ENCODE measurements at places on chromosomes 2 and 18. TPM values are rescaled to one million over a fixed set of nuclear protein-coding genes. Genes with fewer than 3 reads are reported as not detected.

The FABP1 gene
- total RNA-seq, result not detected

The PTPRM gene
- 6.1 TPM for total RNA-seq

The CDCA7 gene
- total RNA-seq, result 74.0 TPM

The G6PC2 gene
- total RNA-seq, result not detected

The SLC1A4 gene
- total RNA-seq, result 8.7 TPM

The NETO1 gene
- total RNA-seq, result not detected

The KIF3C gene
- 3.4 TPM for total RNA-seq

The ANKRD36C gene
- total RNA-seq, result 27.7 TPM

The TMEM163 gene
- not detected for total RNA-seq

The GALNT5 gene
- total RNA-seq, result not detected

The APCDD1 gene
- not detected for total RNA-seq

The RAB6D gene
- total RNA-seq, result not detected

The ALLC gene
- not detected for total RNA-seq

The BBS5 gene
- total RNA-seq, result 2.1 TPM

The SMCHD1 gene
- 91.3 TPM for total RNA-seq

The ARHGEF33 gene
- total RNA-seq, result not detected

The DLGAP1 gene
- total RNA-seq, result not detected

The CERKL gene
- total RNA-seq, result 0.14 TPM

The LIMS4 gene
- 1.6 TPM for total RNA-seq

The KLHL14 gene
- not detected for total RNA-seq

The IL36B gene
- not detected for total RNA-seq

The AQP12A gene
- not detected for total RNA-seq

The MOGAT1 gene
- total RNA-seq, result not detected

The ANKRD62 gene
- not detected for total RNA-seq

The ECEL1 gene
- total RNA-seq, result 0.12 TPM

The CPLX4 gene
- total RNA-seq, result not detected

The CD207 gene
- total RNA-seq, result not detected

The ACVR1C gene
- 3.5 TPM for total RNA-seq

The ONECUT2 gene
- total RNA-seq, result not detected

The TTR gene
- not detected for total RNA-seq

The PPP1R1C gene
- not detected for total RNA-seq

The IAH1 gene
- 65.4 TPM for total RNA-seq

The SLC11A1 gene
- total RNA-seq, result not detected

The ACMSD gene
- not detected for total RNA-seq

Measured in activated naive CD4-positive, alpha-beta T cell treated with anti-CD3 and anti-CD28 coated beads for 36 hours (primary cell).